Posterior vena cava (tissue), 2 donors: ENCODE measurements at places on chromosomes 2 and 18. TPM values are rescaled to one million over a fixed set of nuclear protein-coding genes. Genes with fewer than 3 reads are reported as not detected.

DNA sequence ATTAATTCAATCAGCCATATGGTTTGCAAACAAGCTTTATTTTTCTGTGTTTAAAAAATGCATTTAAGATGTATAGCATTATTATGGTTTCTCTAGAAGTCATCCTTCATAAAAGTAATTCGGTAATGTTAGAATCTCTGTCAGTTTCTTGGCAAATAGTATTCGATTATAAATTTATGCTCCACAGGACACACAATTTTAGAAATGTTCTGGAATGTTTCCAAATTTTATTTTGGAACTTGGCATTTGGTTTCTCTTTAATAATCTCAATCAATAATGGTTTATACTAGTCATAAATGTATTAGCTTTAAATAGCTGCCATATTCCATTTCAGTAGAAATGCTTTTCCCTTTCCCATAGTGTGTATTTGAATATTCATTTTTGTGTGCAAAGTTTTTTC lies 156.4 kb downstream of the PLCL1 start:
- DNase-seq, result no peak

DNA sequence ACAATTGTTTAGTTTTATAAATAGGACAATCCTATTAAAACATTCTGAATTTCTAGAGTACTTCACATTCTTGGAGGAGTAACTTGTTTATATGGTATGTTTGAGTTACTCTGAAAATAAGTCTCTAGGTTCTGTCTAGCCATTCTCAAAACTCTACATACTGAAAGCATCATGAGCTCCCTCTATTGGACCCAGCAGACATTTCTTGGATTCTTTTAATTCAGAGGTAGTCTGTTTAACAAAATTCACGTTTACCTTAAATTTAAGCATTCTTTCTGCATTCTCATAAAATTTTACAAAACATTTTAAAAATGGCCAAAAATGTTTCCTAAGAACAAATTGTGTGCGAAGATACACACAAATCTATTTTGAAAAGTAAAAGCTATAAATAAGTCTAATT lies 15.3 kb downstream of the SP9 start:
- no peak for DNase-seq

GRCh38 chr2:54557211-54557600 lies 101.1 kb downstream of the SPTBN1 start:
- no peak for DNase-seq

Gene LONRF2
- 15.7 TPM for total RNA-seq

Gene CGREF1
- 25.8 TPM for total RNA-seq

GRCh38 chr18:13800505-13801259 lies 23.3 kb upstream of the MC5R start:
- no peak for DNase-seq

GRCh38 chr2:71936076-71937030 lies 211.3 kb downstream of the CYP26B1 start:
- peak; percentile 65 for DNase-seq

GRCh38 chr18:4755848-4756247 lies 300.7 kb upstream of the DLGAP1 start:
- no peak for DNase-seq

DNA sequence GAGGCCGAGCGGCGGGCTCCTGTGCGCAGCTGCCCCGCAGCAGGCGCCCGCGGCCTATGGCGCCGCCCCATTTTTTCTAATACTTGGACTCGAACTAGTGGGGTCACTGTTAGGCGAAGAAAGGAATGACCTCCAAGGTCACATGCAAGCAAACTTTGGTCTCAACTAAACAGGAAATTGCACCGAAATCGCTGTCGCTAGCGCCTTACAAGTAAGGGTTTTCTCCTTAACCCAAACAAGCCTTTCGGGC lies 339 bp downstream of the ACAA2 start:
- no peak for DNase-seq

Gene CCDC74B
- 1.5 TPM for total RNA-seq

- peak; percentile 78 for DNase-seq
Observed at GRCh38 chr2:128370468-128371247, 52.0 kb upstream of the HS6ST1 start.

Gene TANC1
- total RNA-seq, result 44.5 TPM

- no peak for DNase-seq
Observed at GRCh38 chr2:136962105-136962725, 196.9 kb downstream of the THSD7B start.
